ENCODE measurements at places on chromosomes 7 and 10.

DNA sequence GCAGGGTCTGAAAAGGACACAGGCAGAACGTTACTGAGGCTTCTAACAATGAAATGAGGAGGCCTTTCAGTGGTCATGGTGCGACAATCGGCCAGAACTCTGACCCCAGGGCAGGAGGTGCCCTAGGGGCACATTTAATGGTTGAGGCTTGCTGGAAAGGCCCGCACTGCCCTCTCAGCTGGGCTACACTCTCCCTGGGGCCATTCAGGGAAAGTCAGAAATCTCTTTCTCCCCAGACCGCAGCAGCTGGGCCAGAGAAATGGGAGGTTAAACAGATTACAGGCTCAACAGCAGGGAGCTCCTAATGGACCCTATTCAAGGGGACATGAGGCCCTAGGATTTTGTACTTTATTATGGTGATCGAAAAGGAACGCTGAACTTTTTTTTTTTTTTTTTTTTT, 85.6 kb upstream of the FGFR2 start:
- no peak for DNase-seq

DNA sequence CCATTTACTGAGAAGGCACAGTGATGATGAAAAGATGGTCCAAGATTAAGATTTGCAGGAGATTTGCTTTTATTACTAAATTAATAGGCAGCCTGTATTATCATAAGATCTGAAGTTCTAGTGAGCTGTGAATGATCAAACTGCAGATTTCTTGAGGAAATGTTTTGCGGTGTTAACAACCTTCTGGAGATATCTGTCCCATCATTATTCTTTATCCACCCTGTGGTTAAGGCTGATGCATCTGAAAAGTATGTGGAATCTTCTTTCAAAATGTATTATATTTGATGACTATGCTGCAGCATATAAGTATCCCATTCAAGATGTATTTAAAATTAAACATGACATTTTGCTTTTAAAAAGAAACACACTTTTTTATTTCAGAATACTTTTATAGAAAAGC, 150.3 kb downstream of the POLR1F start:
- no peak for DNase-seq

DNA sequence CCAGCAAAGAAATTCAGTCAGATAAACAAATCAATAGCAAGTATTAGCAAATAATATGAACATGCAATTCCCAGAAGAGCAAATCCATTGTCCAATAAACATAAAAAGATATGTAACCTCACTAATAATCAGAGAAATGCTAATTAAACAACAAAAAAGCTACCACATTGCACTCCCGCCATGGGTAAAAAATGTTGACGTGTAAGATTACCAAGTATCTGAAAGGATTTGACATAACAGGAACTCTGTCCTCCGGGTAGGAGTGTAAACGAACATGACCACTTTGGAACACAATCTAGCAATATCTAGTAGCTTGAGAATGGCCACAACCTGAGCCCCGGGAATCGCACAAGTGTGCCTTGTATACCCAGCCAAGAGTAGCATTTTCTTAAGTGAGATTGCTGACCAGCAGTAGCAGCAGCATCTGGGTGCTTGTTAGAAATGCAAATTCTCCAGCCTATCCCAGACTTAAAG, 31.6 kb downstream of the DYDC1 start:
- no peak for DNase-seq

GRCh38 chr7:157467496-157468212, 130.8 kb downstream of the DNAJB6 start:
- DNase-seq = no peak

DNA sequence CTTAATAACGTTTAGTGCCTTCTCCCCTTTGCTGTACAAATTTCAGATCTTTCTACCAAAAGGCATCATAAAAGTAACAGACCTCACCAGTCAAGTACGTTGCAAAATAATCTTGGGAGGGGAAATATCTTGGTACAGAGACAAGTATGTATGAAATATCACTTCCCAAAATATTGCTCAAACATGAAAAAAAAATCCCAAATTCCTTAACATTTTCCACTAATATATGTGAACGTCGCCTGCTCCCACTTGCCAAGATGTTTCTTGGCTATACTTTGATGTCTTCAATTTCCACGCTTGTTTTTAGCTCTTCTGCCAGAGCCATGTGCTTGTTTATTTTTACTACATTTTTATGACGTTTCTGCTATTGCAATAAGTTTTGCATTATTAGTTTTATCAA, 223.5 kb downstream of the PLXNA4 start:
- no peak for DNase-seq
